Ureter (tissue), 1 donor: ENCODE measurements at places on chromosomes 7 and 10. TPM values are rescaled to one million over a fixed set of nuclear protein-coding genes. Genes with fewer than 3 reads are reported as not detected.

The PLEKHS1 gene
- 25.7 TPM for total RNA-seq

The FAM13C gene
- 26.6 TPM for total RNA-seq

DNA sequence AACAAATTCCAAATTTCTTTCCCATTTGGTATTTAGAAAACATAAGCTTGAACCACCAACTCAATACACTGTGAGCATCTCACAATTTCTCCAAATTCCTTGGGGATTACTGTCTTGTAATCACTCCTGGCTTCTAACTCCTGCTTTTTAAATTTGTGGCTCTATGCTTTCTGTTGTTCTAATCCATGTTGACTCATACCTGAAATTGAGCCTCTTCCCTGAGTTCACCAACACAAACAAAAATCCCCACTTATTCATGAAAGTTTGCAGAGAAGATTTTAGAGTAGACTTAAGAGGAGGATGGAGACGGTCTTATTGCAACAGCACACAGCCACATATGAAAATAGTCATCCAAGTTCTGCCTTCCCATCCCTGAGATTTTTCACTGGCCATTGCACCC is 252.5 kb downstream of the PTEN start:
- no peak for DNase-seq

DNA sequence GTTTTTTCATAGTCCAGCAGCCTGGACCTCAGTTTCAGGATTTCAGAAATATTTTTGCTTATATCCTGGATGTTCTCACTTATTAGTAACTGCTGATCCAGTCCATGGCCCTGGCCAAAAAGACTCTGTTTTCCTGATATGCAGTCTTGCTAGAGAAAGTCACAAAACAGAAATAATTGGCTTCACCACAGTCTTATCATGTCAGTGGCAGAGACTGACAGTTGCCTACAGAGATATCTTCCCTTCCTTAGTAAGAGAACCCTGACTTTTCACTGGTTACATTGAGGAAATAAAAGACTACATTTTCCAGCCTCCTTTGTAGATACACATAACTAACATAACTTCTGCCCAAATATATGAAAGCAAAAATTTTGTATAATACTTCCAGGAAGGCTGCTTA is 56.6 kb downstream of the AHR start:
- DNase-seq, result no peak

- DNase-seq, result no peak
Measured at GRCh38 chr7:96657347-96658021, 52.2 kb downstream of the SEM1 start.

The PRSS2 gene
- total RNA-seq, result not detected

DNA sequence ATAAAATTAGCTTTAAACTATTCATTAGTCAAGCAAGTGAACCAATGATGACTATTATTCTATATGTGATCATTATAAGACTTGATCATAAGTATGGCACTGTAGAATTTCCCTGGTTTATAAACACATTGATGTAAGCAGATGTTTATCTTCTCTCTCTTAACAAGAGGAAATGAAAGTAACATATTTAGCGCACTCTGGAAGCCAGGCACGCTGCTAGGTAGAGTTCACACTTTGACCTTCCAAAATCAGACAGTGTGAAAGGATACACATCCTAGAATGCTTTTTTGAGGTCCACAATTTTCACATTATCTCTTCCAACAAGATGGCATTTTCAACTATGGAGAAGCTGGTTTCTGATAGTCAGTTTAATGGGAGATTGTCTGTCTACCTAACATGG is 529.4 kb upstream of the IGFBP3 start:
- no peak for DNase-seq

The FAM24B gene
- total RNA-seq, result 6.4 TPM

DNA sequence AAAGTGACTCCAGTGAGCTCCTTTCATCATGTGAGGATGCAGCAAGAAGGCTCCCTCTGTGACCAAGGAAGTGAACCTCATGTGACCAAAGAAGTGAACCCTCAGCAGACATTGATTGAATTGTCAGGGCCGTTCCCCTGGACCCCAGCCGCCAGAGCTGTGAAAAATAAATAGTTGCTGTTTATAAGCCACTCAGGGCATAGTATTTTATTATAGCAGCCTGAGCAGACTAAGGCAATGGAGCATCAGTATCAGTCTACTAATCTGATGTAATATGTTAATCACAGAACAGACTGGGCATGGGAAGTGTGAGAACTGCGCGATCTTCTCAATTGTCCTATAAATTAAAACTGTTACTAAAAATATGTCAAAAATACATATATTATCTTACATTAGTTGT is 384.5 kb upstream of the PRKCQ start:
- DNase-seq, result no peak

The FZD1 gene
- total RNA-seq, result 20.7 TPM

GRCh38 chr7:22433710-22434460 is 66.1 kb downstream of the STEAP1B start:
- no peak for DNase-seq

- DNase-seq, result no peak
Measured at GRCh38 chr10:89304026-89304425, 2.2 kb downstream of the IFIT2 start.

DNA sequence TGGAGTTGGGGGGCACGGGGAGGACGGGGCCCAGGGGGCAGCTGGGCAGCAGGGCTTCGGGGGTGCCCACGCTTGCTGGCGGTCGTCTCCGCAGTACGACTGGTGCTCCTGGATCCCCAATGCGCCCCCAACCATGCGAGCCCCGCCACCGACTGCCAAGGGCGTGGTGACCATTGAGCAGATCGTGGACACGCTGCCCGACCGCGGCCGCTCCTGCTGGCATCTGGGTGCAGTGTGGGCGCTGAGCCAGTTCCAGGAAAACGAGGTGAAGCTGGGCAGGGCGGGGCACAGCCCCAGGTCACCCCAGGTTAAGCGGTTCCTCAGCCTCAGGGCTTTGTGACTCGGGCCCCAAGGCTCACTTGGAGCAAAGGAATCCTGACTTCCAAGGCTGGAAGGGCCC is 70.0 kb downstream of the ALOX5 start:
- no peak for DNase-seq

DNA sequence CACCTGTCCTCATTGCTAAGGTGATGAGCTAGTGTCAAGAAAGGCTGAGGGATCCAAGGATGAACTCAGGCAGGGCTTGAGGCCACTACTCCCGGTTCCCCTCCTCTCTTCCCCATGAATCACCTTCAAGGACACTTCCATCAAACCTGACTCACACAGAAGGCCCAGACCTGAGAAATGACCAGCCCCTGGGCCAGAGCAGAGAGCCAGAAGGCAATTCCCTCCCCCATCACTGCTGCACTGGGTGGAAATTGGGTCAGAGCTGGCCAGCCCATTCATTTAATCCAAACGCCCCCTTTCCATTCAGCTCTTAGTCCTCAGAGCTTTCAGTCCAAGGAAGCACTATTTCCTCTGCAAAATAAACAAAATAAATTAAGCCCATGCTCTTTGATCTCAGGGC is 182.0 kb downstream of the KCNMA1 start:
- DNase-seq, result no peak

GRCh38 chr7:25626451-25627131 is 398.3 kb upstream of the NPVF start:
- no peak for DNase-seq

DNA sequence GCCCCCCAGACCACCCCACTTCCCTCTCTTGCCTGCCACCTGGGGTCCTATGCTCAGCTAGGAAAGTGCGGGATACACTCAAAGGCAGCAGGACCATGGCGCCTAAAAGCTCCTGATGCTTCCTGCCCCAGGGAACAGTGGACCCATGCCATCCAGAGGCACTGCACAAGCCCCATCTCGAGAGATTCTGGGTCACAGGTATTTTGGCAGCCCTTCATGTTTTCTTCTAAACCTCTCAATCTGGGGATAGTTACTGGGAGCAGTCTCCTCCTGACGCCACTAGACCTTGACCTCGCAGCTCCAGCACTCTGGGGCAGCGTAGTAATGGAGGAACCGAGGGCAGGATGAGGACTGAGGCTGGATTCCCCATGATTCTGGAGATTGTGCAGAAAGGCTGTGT is 107.1 kb downstream of the GRK5 start:
- no peak for DNase-seq

DNA sequence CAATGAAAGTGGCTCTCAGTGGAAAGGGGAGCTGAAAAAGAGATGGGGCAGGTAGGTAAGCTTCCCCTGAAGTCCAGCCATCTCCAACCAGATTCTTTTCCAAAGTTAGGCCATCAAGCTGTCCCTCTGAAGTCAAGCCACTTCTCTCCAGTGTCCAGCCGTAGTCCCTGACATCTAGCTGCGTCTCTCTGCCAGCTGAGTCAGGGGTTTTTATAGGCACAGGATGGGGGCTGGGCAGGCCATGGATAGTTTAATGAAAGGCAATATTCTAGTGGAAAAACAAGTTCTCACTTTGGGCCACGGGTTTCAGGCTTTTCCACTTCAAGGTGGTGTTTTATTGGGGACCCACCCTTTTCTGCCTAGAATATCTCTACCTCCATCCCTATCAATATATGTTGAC is 36.8 kb downstream of the AVL9 start:
- DNase-seq, result no peak
